ENCODE measurements at places on chromosomes 2 and 18.

- no peak for DNase-seq
These were observed 277.7 kb upstream of the SALL3 start for GRCh38 chr18:78701771-78702396.

- DNase-seq, result no peak
These were observed 67.4 kb downstream of the HS1BP3 start for GRCh38 chr2:20583425-20583881.

- no peak for DNase-seq
These were observed 2.0 kb upstream of the GAD1 start for GRCh38 chr2:170814533-170815230.

DNA sequence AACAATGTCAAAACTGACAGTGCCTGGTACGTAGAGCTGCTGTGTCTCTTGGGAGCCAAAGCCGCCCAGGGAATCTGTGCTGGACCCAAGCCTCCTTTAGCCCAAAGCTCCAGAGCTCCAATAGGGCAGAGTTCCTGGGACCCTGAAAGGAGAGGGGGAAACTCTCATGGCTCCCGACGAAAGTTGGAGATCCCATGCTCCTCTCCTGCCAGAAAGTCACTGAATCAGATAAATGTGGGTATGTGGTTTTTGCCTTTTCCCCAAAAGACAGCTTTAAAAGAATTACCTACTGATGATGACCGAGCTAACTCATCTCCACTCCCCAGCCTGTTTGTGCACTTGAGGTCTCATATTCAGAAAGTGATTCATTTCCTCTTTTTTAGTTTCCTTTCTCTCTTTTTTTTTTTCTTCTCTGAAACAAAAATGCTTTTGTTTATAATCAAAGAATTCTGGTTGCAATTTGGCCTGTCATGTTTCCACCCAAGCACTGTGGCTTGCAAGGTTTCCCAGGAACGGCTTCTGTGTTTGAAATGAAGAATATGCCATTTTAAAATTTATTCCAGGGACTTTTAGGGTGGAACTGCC is 14.1 kb upstream of the PMAIP1 start:
- DNase-seq, result no peak

DNA sequence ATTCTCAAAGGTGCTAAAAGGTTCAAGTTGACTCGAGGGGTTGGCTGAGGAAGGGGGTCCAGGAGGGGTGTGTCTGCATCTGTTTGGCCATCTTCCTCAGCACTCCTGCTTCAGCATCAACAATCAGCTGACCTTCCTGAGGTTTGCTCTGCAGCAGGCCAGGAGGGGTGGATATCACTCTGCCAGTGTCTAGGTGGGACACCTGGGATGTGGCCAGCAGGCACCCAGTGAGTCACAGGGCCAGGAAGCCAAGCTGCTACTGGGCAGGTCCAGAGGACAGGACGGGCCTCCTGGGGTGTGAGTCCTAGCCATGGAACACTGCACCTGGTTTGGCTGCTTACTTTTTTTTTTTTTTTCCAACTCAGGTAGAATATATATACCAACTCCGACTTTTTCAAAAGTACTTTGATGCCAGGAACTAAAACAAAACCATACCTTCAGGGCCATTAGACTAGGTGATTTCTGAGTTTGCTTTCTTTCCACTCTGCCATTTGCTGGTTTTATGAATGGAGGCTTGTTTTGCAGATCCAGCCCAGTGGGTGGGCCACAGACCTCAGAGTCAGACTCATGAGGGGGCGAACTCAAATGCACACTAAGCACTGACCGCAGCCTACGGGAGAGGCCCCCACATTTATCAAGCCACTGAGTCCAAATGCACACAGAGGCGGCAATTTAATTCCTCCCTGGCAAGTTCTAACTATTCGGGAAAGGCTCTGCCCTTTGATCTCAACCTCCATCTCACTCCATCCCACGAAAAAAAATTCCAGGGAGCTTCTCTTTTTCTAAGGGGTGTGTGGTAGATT is 76.0 kb downstream of the UXS1 start:
- no peak for DNase-seq

- DNase-seq, result no peak
These were observed 51.4 kb upstream of the ITGA6 start for GRCh38 chr2:172376016-172376415.

DNA sequence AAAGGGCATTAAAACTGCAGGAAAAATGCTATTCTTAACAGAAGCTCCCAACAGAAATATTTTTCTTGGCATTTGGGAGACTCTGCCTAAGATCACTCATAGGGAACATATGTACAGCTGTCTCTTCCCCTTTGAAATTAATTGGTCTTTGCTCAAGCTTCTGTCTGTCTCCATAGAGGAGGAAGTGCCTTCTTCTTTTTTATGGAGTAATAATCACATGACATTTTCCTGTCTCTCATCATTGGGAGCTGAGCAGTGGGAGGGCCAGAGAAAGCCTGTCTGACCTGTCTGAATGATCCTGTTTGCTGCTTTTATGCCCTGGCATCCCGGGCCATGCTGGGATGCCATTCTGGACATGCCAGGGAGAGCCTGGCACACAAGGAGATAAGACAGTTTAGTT is 145.6 kb downstream of the AQP4 start:
- DNase-seq, result no peak

GRCh38 chr2:215441560-215442400 is 5.9 kb upstream of the FN1 start:
- no peak for DNase-seq

DNA sequence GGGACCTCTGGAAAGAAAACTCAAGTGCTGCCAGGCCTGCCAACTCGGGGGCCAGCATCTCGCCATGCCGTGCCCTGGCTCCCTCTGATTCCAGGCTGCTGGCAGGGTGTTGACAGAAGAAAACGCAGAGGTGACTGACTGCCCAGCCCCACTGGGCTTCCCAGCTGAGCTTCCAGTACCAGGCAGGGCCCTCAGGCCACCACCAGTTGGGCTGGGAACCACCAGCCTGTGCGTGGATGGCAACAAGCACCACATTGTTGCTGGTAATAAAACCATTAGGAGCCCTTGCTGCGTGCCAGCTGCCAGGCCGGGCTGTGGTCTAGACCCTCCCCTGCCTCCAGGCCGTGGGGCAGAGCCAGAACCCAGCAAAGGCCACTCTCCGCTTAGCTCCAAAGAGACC is 9.2 kb downstream of the DNMT3A start:
- DNase-seq, result no peak

GRCh38 chr2:3199627-3200345 is 177.8 kb downstream of the EIPR1 start:
- no peak for DNase-seq

GRCh38 chr2:104402825-104403224 is 451.1 kb upstream of the POU3F3 start:
- no peak for DNase-seq

DNA sequence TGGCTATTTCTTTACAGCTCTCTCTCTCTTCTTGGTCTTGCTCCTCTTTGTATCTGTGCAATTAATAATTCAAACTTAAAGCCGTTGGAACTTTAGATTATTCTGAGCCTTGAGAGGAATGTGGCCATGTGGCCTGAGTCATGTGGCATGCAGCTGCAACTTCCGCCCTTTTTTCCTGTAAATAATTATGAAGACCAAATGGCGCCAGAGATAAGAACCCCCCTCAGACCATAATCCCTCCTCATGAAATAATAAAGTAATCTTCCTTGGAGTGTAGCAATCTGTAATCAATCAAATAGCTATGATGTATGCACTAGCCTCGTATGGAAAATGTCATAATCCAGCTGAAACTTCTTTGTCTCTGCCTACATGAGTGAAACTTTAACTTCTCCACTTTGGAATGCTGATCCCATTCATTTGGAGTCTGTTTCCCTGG is 13.5 kb upstream of the TWSG1 start:
- DNase-seq, result no peak
